ENCODE measurements at places on chromosomes 6 and 20.

GRCh38 chr20:46324379-46324778, 16.1 kb upstream of the CDH22 start:
- DNase-seq = no peak

DNA sequence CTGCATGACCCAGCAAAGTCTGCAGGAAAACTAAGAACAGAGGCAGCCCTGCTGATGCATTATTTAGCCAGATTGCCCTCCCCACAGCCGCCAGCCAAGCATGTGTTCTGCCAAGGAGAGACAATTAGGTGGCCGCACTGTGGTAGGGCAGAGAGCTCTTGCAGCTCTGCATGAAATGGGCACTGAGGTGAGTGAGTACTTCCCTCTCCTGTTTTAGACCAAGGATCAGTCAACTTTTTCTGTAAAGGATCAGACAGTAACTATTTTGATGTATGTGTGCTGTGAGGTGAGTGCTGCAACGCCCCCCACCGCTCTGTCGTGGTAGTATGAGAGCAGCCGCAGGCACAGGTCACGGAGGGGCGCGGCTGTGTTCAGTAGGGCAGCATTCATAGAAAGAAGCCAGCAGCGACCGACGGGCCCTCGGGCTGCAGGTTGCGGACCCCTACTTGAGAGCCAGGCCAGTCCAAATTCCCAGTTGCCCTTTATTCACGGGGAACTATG, 23.8 kb upstream of the FAM50B start:
- no peak for DNase-seq

GRCh38 chr6:161815965-161816364, 542.1 kb upstream of the AGPAT4 start:
- no peak for DNase-seq

- DNase-seq = no peak
These were observed 180.0 kb downstream of the TBXT start for GRCh38 chr6:165987483-165988301.
